ENCODE measurements at places on chromosomes 4 and X.

- no peak for DNase-seq
These were observed 60.4 kb downstream of the CLCN4 start for GRCh38 chrX:10217198-10217597.

- no peak for DNase-seq
These were observed 152.7 kb upstream of the AADAT start for GRCh38 chr4:170242471-170242870.

DNA sequence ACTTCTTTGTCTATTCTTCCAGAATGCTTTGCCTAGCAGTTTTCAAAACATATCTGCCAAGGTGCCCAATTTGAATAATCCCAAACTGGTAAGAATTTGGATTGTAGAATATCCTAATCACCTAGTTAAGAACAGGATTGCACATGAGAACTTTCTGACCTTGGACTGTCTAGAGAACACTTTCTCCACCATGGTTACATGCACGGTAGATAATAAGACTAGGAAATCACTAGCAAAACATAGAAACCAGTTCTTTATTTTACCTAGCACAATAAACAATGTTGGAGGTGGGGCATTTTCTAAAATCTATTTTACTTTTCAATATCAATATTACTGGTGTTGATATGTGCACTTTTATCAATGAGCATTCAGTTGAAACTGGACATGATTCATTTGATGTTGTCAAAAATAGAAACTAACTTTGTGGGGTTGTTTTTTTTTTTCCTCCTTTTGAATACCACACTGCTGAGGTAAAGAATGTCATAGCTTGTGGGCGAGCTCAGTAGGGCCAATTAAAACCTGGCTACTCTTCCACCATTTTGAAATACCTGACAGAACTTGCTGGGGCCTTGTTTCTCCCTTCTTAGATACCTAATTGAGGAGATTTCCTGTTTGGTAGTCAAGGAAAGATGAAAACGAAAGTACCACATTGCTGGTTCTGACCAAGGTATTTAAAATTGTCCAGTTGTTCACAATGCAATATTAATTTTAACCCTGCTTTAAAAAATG lies 10.4 kb downstream of the MID1IP1 start:
- DNase-seq: no peak

DNA sequence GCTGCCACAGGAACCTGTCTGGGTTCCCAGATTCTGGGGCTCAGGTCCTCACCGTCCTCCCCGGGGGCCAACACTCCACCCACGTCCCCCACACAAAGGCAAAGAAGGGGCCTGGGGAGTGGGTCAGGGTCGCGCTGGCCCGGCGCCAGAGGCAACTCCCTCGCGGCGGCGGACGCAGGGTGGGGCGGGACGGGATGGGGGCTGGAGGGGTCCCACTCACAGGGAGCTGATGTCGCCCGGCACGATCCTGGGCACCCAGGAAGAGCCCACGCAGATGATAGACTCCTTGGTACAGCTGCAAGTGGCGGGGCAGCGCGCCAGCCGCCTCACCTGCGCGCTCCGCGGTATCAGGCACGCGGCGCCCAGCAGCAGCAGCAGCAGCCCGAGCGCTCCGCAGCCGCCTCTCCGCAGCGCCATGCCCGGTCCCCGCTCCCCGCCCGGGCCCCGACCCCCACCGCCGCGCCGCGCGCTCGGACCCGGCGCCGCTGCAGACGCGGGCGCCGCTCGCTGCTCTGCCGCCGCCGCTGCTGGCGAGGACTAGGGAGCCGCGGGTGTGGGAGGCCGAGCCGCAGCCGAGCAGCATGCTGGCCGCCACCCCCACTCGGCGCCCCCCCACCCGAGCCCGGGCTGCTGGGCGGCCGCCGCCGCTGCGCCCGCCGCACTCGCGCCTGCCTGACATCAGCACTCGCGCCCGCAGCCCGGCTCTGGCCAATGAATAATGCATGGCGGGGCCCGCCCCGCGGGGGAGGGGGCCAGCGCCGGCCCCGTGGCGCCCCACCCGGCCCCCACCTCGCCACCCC lies at the start of gene LGI2:
TSS of gene LGI2 (minus strand) at position 670 of the 800 bp plus-strand sequence. CDS start at position 417, 253 bp downstream.
- no peak for DNase-seq

DNA sequence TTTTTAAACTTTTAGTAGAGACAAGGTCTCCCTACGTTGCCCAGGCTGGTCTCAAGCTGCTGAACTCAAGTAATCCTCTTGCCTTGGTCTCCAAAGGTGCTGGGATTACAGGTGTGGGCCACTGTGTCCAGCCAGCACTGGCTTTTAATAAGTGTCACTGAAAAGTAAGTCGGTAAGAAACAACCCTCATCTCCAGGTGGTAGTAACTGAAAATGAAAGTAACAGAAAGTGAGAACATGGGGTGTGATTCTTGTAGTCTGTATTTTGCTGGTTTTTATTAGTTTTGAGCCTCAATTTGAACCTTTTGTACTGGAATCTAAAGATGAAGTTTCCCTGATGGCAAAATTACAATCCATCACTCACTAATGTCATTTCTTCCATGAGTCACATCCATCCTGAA lies 238.1 kb upstream of the AGA start:
- no peak for DNase-seq

DNA sequence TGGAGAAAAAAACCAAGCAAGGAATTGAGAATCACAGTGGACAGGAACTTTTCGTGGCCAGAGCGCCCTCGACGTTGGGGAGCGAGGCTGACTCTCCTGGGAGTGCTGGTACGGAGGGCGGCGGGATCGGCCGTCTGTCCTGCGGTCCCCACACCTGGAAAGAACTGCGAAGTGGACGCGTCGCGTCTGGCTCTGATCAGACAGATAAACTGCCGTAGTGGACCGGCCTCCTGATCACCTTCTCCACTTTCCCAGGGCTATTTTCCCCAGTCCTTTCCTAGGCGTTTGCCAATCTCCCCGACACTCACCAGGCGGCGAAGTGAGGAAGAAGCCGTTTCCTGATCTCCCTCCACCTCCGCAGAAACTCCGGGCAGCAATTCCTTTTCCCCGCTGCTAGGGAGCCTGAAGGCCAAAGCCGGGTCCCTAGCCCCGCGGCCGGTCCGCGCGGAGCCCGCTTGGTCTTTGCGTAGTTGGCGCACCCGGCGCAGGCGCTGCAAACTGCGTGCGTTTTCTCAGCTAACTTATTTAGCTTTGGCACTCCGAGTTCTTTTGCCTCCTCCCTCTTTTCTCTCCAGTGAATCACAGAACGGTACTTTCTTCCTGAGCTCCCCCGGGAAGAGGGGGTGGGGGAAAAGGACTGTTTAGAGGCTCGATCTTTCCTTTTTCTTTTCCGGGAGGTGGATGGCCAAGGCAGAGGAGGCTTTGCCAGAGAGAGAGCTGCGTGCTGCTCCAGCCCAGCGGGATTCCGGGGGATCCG lies at the start of gene ARSJ:
TSS of gene ARSJ (minus strand) at position 500 of the 757 bp plus-strand sequence. CDS start 813 bp downstream, outside the sequence.
- DNase-seq: no peak

GRCh38 chrX:71215338-71215912 lies 7.6 kb upstream of the GJB1 start:
- DNase-seq: no peak

- no peak for DNase-seq
These were observed 166.8 kb downstream of the AFAP1 start for GRCh38 chr4:7772711-7773385.

DNA sequence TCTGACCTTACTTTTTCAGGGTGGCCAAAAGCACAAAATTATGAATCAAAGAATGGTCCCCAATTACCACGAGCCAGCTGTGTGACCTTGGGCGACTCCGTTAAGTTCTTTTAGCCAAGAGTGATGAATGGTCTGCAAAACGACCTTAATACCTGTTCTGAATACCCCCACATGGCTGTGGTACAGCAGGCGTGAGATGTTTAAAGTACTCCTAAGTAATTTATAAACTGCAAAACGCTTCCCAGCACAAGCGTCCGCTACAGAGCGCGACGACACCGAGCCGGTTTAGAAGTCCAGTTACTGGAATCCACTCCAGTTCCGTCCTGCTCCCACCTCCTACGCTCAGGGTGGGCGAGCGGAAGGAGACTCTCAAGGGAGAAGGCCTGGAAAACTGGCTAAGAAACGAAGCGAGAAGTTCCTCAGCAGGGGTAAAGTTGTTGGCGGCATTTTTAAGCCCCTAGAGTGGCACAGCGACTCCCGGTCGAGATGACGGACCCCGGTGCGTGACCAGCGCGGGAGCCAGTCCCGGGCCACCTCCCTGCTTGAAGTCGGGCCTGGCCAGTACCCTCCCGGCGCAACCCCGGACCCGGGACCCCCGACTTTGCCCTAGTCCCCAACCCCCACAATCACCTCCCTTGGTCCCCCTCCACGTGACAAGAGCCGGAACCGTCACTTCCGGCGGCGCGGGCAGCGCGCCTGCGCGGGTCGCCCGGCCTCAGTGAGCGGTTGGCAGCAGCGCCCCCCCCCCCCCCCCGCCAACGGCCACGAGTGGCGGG lies 659 bp upstream of the BMP2K start:
- peak; percentile 75 for DNase-seq

DNA sequence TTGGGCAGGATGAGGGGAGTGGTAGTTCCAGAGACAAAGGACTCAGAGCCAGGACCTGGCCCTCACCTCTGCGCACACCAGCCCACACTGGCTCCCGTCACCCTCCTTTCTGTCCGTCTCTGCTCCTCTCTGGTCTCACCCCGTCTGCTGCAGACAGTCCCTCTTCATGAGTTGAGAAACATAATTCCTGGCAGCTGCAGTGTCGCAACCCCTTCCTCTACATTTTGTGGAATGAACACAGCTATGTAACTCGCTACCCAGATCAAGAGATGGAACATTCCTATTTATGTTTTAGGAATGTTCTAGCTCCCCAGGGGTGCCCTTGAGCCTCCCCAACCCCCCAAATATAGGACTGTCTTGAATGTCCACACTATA lies 59.3 kb downstream of the SHROOM2 start:
- DNase-seq: no peak

DNA sequence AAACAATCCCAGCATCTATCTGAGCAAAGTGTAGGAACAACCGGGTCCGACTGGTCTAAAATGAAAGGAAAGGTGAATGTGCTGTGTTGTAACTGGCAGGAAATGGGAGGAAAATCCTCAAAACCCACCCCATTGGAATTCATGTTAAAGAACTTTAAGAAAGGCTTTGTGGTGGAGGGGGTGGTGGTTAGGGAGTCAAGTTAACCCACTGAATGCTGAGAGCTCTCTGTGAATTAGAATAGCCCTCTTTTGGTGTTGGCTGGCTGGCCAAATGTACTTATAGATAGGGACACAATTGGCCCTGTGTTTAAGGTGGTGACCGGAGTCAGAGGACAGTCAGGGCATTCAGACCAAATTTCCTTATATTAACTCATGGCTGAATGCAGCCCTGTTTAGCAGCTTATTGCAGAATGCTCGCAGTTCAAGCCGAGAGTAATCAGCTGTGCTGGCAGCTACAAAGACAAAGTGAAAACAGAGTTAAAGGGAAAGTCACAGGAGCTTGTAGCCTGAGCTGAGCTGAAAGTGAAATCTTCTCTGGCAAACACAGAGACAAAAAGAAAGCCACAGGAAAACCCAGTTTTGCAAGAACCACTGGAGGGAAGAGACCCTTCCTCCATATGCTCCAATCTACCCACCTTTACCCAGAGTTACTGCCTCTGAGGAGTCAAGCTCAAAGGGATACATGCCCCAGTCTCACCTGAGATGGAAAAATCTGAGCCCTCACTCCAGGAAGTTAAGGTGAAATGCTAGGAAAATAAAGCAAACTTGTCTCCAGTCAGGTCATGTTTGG lies 38.5 kb upstream of the UGT2B7 start:
- DNase-seq: no peak

GRCh38 chr4:152935631-152936445 lies at the start of gene FHDC1:
Gene FHDC1 (plus strand): TSS chr4:152936323. CDS start chr4:152943058, 6,735 bp downstream.
- no peak for DNase-seq

- no peak for DNase-seq
These were observed 6.8 kb downstream of the PLP2 start for GRCh38 chrX:49178537-49178936.

DNA sequence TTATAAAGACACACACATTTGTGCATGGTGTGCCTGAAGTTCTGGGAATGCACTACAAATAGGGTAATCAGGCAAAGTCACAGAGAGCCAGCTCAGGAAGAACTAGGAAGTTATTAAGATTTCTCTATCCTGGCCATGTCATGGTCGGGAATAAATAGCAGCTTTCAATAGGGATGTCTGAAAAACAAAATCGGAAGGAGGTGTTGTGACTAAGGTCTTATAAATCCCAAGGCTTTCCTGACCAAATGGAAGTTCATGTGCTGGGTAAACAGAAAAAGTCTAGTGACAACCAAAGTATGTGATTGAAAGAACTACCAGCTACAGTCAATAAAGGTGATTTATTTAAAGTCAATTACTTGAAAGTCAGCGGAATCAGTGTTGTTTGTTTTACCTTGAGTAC lies 262.5 kb upstream of the HS3ST1 start:
- DNase-seq: no peak

DNA sequence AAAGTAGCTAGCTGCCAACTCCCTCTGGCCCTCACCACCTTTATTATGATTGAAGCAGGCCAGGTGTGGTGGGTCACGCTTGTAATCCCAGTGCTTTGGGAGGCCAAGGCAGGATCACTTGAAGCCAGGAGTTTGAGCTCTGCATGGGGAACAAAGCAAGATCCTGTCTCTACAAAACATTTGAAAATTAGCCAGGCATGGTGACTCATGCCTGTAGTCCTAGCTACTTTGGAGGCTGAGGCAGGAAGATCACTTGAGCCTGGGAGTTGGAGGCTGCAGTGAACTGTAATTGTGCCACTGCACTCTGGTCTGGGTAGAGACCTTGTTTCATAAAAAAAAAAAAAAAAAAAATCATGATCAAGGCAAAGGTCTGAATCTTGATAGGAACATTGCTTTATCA lies 467.0 kb upstream of the DIPK2B start:
- DNase-seq: no peak

DNA sequence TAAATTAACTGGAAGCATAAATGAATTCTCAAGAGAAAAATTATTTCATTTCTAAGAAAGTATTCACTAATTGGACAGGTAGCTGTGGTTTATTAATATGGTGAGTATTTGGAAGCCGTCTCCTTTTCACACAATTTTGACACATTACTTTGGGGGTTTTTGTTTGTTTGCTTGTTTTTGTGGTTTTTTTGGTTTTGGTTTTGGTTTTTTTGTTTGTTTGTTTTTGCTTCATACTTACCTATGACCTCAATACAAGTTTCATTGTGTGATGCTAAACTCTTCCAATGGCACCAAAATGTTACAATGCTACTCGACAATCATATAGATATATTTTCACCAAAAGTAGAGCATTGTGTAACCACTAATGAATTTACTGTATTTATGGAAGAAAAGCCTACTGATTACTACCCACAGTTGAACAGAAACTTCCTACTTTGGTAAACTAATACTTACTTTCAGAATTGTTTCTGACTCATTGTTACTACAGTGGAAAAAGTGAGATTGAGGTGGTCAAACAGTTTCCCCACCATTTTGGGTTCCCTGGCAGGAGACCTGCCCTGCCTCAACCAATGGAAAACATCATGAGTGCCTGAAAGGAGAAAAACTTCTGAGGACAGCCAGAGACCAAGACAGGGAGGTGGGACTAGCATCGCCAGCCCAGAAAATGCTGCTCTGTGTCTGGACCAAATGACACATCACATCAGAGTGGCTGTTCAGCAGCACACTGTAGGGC lies 443.1 kb downstream of the HNRNPD start:
- no peak for DNase-seq

- DNase-seq: no peak
These were observed 66.6 kb downstream of the FNIP2 start for GRCh38 chr4:158835226-158836001.

DNA sequence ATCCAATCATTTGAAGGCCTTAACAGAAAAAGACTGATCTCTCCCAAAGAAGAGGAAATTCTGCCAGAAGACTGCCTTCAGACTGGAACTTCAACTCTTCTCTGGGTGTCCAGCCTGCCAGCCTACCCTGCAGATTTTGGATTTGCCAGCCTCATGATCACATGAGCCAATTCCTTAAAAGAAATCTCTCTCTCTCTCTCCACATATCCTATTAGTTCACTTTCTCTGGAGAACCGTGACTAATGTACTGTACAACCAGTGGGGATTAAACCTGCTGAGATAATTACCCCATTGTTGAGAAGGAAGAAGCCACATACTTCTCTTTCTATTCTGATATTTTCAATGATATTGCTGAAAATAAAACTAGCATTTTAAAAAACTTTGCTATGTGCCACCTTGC lies 711.3 kb upstream of the AMOT start:
- DNase-seq: no peak
